Gastrocnemius medialis (tissue), 4 donors: ENCODE measurements at places on chromosomes 4 and X.

DNA sequence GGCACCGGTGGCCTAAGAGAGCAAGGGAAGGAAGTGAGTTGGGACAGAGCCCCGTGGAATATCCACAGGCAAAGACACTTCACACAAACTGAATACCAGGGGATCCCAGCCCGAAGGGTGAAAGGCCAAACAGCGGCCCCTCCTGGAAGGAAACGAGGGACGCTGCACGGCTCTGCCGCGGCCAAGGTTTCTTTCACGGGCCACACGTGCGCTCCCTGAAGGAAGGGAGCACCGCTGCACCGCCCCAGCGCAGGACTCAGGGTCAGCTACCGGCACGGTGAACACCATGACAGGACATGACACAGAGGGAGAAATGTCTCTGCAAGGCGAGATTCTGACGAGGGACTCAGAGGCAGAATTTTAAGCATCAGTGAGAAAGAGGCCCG, 31.5 kb upstream of the GTPBP6 start:
- peak; percentile 11 for DNase-seq

- DNase-seq, result no peak
Measured at GRCh38 chr4:7089213-7089986, 21.5 kb upstream of the GRPEL1 start.

DNA sequence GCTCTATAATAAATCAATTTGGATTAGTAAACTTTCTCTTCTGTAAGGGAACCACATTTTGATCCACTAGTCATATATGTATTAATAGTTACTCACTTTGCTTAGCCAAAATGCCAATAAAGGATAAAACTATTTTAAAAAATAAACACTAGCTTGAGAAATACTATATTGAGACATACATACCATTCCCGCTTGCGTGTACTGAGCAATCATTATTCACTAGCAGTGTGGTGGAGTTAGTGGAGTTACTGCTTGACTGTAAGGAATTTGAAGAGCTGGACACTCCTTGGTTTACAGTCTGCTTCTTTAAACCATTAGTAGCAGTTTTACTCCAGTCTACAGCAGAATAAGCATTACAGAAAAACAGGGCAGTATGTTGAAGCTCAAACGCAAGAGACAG, 10.8 kb upstream of the PHKA2 start:
- no peak for DNase-seq

GRCh38 chr4:121535351-121535750, 154.5 kb upstream of the QRFPR start:
- no peak for DNase-seq

DNA sequence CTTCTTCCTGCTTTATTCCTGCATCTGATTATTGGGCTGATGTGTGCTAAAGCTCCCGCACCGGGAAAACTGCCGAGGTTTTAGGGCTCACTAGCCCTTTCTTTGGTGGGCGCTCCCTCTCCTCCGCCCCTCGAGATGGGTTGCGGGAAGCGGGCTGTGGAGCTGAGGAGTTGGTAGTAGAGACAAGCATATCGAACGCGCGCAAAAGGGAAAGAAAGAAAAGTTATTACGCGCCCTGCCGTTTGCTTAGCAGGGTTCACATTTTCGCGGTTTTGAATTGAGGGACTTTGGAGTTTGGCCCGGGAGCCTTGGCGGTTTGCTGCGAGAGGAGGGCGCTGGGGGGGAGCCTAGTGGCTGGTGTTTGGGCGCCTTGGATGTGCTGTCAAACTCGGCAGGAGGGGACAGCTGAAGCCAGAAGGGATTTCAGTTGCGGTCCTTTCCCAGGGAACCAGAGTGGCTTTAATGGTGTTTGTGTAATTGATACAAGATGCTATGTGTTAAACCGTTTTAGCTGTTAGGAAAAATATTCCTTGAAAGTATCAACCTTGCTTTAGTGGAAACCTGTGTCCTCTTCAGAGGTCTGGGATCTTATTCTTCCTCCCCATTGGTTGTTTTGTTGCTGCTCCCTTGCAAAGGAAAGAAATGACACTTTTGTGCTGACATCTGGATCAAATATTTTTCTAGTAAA, 1.1 kb downstream of the GAB1 start:
- DNase-seq, result no peak

- DNase-seq, result no peak
Measured at GRCh38 chrX:97763391-97763790, 879.7 kb downstream of the RPA4 start.

DNA sequence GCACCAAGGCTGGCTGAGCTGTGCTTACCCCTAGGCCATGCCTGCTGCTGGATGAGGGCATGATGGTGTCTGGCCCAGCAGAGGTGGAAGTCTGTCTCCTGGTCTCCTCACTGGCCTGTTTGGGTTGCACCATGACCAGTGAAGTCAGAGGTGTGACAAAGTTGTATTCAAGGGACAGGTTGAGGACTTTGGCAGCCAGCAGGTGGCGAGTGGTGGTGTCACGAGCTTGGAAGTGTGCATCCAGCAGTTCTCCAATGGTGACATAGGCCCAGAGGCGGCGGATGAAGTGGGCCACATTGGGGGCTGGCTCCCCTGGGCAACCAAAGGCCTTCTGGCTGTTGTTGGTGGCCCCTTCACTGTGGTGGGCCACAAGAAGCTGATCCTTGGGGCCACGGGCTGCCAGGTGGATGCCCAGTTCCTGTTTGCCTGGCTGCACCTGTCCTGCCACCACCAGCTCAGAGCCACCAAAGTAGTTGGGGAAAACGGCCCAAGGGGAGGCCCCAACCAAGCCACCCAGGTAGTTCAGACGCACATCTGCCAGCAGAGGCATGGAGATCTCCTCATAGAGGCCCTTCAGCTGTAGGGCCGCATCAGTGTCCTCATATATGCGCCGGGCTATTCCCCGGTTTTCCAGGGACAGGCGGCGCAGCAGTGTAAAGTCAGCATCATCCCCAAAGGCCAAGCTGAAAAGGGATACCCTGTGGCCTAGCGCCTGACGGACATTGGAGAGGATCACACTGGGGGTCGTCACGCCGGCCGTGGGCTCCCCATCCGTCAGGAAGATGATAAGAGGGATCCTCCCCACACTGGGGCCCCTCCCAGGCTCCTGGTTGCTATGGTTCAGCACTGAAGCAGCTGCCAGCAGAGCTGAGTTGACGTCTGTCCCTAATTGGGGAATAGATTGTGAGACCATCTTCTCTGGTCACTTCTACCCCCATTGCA, 39.7 kb downstream of the ITIH6 start:
- no peak for DNase-seq

GRCh38 chr4:139633661-139634060, 32.0 kb upstream of the MGST2 start:
- no peak for DNase-seq

GRCh38 chrX:17788956-17789562, 51.8 kb downstream of the SCML1 start:
- DNase-seq, result no peak

- no peak for DNase-seq
Measured at GRCh38 chrX:120575379-120576114, 14.8 kb upstream of the CUL4B start.

- no peak for DNase-seq
Measured at GRCh38 chr4:127048376-127049044, 584.2 kb upstream of the INTU start.

DNA sequence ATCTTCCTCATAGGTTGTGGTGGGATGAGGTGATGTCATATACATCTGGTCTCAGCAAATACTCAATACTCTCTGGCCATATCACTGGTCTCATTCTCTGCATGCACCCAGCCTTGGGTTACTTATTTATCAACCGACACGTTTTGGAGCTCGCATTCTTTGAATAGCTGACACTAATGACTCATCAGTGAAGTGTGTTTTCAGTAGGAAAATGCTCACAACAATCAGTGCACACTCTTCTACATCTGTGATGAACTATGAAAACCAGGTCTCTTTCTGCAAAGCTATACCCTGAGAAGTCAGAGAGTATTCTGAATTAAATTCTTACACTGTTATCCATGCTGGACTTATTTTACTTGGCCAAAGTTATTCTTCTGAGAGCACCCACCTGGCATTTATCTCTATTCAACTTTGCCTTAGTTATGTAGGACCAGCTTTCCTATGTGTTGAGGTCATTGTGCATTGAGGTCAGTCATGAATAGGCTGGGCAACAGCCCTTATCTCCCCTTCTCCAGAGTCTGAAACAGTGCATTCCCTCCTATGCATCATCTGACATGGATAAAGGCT, 58.7 kb upstream of the DHX15 start:
- DNase-seq, result no peak

DNA sequence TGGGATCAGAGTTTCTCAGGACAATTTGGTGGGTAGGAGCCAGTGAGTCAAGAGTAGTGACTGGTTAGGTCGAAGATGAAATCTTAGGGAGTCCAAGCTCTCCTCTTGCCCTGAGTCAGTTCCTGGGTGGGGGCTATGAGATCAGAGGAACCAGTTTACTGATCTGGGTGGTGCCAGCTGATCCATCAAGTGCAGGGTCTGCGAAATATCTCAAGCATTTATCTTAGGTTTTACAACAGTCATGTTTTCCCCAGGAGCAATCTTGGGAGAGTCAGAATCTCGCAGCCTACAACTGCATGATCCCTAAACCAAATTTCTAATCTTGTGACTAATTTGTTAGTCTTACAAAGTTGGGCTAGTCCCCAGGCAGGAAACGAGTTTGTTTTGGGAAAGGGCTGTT, 1833.2 kb upstream of the PCDH7 start:
- no peak for DNase-seq

DNA sequence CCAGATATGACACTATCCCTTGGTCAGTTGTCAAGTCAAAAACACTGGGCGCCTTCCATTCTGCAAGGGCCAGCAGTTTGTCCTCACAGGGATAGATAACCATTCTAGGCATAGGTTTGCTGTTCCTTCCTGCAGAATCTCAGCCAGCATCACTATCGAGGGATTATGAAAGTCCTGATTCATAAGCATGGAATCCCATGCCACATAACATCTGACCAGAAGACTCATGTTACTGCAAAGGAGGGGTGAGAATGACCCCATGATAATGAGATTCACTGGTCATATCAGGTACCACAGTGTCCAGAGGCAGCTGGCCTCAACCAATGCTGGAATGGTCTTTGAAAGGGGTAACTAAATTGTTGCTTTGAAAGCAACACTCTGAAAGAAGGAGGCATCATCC, 84.7 kb downstream of the OTC start:
- no peak for DNase-seq

GRCh38 chr4:31035761-31036160, 315.6 kb downstream of the PCDH7 start:
- no peak for DNase-seq

- DNase-seq, result no peak
Measured at GRCh38 chr4:22356987-22357596, 158.8 kb downstream of the ADGRA3 start.

GRCh38 chr4:84995386-84995785, 28.9 kb upstream of the WDFY3 start:
- no peak for DNase-seq

DNA sequence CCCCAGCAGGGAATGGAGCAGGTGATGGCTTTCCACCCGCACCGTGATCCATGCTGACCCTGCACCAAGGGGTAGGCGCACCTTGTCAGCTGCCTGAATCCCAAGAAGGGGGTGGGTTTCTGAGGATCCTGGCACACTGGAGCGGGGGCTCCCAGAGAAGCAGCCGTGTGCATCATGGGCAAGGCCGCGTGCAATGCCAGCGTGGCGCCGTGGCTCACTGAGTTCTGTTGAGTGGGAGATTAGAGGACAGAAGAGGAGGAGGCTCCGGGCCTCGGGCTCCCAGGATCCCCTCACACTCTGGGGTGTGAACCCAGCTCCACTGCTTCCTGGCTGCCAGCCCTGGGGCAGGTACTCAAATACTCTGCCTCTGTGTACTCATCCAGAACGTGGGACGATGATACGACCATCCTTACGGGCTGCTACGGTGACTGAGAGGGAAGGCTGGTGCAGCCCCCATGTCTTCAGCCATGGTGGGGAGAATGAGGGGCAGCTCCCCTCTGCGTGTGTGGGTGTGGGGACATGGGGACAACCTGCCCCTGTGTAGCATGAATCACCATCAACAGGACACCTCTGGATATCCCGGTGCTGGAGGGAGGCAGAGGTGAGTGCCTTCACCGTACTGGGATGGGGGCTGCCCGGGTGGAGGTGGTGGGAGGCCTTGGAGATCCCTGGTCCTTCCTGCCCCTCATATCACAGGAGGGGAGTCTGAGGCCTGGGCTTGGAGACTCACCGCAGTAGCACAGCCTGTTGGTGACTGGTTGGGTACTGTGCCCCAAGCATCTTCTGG, 52.6 kb downstream of the CPZ start:
- DNase-seq, result no peak

DNA sequence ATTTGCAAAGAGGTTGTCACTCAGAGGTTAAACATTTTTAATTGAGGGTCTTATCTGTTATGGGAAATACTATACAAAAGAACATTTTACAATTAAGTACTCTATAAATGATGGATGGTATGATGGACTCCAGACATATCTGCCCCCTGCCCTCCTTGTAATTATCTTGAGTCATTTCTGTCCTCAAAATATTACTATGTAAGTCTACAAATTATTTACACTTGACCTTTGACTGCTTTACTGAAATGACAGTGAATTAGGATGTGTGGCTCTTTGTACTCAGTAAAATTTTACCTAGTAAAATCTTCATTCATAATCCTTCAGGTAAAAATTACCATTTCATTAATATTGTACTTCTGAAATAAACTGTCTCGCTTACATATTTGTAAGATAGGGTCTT, 46.5 kb downstream of the USP9X start:
- no peak for DNase-seq

- DNase-seq, result no peak
Measured at GRCh38 chr4:168480931-168481611, 779 bp upstream of the DDX60L start.

- DNase-seq, result no peak
Measured at GRCh38 chr4:42167709-42168108, 15.3 kb upstream of the BEND4 start.

DNA sequence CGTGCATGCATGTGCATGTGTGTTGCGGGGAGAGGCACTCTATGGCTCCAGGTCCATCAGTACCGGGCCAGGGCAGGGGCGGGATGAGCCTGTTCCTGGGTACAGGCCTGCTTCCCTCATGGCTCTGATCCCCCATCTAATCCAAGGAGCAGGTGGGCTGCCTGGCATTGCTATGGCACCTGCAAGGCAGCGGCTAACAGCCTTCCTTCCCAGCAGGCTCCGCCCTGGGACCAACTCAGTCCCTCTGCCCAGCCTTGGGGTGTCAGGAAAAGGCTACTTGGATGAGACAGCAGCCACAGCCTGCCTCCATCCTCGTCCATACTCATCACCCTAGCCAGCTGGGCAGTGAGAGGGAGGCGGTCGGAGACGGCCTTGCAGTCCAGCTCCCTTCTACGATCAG, 46.5 kb downstream of the PPP2R2C start:
- no peak for DNase-seq

DNA sequence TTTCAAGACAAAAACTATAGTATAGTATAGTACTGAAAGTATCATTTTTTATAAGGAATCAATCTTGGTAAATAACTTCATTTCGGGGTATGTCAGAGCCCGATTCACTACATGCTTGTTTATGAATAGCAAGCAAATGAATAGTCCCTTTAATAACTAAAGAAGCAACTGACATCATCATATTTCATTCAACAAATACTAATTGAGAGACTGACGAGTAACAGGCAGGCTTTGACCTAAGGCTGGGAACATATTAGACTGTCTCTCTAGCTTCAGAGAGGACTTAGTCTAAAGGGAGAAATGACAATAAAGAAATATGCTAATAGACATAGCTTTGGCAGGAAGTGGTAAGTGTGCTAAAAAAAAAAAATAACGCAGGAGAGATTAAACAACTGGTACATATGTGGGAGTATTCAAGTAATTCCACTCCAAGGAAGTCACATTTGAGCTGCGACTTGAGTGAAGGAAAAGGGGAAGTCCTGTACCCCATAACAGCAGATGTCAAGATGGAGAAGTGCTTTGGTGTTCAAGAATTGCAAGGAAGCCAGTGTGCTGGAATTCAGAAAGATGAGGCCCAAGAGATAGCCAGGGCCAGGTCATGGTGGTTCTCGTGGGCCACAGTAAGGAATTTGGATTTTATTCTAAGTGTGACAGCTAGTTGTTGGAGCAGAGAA, 284.9 kb downstream of the FBXO8 start:
- DNase-seq, result no peak
